ENCODE measurements at places on chromosomes 6 and 20. TPM values are rescaled to one million over a fixed set of nuclear protein-coding genes. Genes with fewer than 3 reads are reported as not detected.

DNA sequence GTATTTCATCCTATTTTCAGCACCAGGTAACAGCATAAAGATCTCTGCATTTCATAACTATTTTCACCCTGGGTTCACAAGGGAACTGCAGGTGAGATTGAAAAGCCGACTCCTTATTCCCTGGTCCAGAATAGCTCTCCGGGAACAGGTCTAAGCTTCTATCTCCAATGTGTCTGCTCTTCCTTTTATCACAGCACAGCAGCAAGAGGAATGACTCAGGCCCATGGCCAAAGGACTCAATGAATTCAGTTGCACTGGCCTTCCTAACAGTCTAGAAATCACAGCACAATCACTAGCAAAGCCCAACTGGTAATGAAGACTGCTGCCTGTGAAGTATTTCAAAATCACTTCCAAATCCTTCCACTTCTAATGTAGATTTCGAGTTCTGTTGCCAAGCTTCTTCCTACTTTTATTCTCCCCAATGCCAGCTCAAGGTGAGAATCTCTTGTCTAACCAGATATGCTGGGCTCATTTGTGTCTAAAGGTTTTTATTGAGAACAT is 30.7 kb downstream of the HMGN3 start:
- no peak for DNase-seq
- H3K27ac ChIP-seq = no peak overlapping the region
- H3K4me1 ChIP-seq = peaks cover 5% of the 10 kb centered on the region

DNA sequence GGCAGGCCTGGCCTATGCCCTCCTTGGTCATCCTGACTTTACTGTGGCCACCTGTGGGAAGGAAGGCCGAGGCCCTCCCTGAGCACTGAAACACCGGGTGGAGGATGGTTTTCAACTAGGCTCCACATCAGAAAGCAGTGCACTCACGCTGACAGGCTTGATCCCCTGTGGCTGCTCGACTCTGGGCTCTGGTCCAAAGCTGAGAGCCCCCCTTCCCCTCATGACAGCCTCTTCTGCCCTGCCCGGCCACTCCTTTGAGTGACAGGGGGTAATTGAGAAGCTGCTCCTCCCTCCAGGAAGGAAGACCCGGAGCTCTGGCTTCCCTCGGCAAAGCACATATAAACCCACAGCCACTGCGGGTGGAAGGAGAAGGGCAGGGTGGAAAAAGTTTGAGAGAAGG is 43.6 kb downstream of the MUC22 start:
- H3K27ac ChIP-seq = no peak overlapping the region
- no peaks in the 10 kb centered on the region for H3K36me3 ChIP-seq
- H3K4me3 ChIP-seq = no peak overlapping the region
- H3K27me3 ChIP-seq = peaks cover 33% of the 10 kb centered on the region

DNA sequence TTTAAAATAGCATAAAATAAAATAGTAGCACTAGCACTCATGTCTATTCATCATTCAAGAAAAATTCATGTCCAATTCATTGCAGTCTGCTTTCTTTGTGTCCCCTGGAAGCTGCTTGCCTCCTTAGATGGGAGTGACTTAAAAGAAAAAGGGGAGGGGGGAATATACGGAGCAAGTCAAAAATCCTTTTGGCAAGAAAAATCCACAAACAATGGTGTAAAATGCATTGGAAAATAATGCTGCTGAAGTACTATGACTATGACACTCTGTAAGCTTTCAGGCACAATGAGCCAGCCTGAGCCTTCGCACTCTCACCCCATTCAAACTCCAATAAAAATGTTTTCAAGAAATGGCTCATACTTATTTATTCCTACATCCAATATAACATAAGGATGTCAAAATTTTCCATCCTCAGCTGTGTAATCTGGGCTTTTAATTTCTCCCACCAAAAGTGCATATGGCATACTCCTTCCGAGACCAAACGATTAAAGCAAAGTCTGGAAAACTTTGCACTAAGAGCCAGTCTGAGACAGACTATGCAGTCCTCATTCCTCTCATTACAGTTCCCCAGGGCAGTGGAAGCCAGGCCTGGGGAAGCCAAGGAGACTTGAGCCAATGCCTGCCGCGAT is 790 bp downstream of the NEDD9 start:
- H3K36me3 ChIP-seq = peaks cover 19% of the 10 kb centered on the region
- peak overlapping the region; percentile 85 for H3K4me3 ChIP-seq
- DNase-seq = no peak
- H3K27ac ChIP-seq = peak overlapping the region; percentile 94
- peaks cover 46% of the 10 kb centered on the region for H3K4me1 ChIP-seq

DNA sequence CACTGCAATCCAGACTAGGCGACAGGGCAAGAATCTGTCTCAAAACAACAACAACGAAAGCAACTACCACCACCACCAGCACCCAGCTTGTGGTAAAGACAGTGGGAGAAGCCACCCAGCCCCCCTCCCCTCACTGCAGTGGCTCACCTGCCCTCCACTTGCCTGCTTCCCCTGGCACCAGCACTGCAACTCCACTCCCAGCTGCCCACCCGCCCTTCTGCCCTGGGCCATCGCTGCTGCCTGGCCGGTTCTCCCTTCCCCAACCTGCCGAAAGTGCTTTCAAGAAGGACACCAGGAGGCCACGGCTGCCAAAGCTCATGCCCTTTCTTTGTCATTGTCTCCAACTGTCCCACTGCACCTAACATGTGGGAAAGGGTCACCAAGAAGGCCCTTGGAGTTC is 94.7 kb upstream of the AGPAT4 start:
- no peaks in the 10 kb centered on the region for H3K27me3 ChIP-seq
- H3K36me3 ChIP-seq = peaks cover 1% of the 10 kb centered on the region
- no peaks in the 10 kb centered on the region for H3K4me1 ChIP-seq
- H3K27ac ChIP-seq = no peak overlapping the region
- DNase-seq = no peak

Gene LRFN2
- total RNA-seq = not detected

- H3K27ac ChIP-seq = no peak overlapping the region
- peaks cover 12% of the 10 kb centered on the region for H3K27me3 ChIP-seq
- peaks cover 11% of the 10 kb centered on the region for H3K4me1 ChIP-seq
- no peak overlapping the region for H3K4me3 ChIP-seq
- no peak for DNase-seq
Observed at GRCh38 chr20:45817376-45818194, 5.1 kb downstream of the UBE2C start.

GRCh38 chr6:48419992-48420391 is 309.0 kb upstream of the PTCHD4 start:
- H3K4me1 ChIP-seq = no peaks in the 10 kb centered on the region
- DNase-seq = no peak
- H3K4me3 ChIP-seq = no peak overlapping the region
- H3K27me3 ChIP-seq = no peaks in the 10 kb centered on the region
- H3K36me3 ChIP-seq = no peaks in the 10 kb centered on the region

Gene TRERF1
- total RNA-seq = 6.9 TPM

Gene CCN2
- not detected for total RNA-seq

GRCh38 chr6:1296542-1296941 is 15.4 kb upstream of the FOXQ1 start:
- H3K4me3 ChIP-seq = no peak overlapping the region
- peaks cover 36% of the 10 kb centered on the region for H3K27me3 ChIP-seq
- no peak overlapping the region for H3K27ac ChIP-seq

DNA sequence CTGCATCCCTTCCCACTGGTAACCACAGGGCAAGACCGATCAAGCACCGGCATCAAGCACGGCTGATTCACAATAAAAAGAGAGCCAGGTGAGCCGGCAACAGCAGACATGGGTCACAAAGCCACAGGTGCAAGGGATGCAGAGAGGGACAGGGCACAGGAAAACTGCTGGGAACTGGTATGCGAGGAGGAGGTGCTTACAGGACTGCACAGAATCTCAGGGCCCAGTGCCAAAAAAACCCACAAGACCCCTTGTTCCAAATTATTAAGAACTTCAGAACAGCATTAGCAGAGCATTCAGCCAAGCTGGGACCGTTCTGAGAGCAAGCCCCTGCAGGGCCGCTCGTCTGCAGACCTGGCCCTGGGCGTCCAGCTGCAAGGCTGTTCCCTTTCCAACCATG is 35.4 kb downstream of the BFSP1 start:
- DNase-seq = no peak
- no peaks in the 10 kb centered on the region for H3K4me1 ChIP-seq
- H3K27ac ChIP-seq = no peak overlapping the region
- H3K36me3 ChIP-seq = no peaks in the 10 kb centered on the region
